ENCODE measurements at places on chromosomes 1 and 21.

- DNase-seq = no peak
Measured at GRCh38 chr21:26032263-26032662, 138.3 kb downstream of the APP start.

- no peak for DNase-seq
Measured at GRCh38 chr1:220843481-220844011, 35.7 kb upstream of the HLX start.

GRCh38 chr21:41479686-41480085 lies 28.3 kb downstream of the TMPRSS2 start:
- no peak for DNase-seq

DNA sequence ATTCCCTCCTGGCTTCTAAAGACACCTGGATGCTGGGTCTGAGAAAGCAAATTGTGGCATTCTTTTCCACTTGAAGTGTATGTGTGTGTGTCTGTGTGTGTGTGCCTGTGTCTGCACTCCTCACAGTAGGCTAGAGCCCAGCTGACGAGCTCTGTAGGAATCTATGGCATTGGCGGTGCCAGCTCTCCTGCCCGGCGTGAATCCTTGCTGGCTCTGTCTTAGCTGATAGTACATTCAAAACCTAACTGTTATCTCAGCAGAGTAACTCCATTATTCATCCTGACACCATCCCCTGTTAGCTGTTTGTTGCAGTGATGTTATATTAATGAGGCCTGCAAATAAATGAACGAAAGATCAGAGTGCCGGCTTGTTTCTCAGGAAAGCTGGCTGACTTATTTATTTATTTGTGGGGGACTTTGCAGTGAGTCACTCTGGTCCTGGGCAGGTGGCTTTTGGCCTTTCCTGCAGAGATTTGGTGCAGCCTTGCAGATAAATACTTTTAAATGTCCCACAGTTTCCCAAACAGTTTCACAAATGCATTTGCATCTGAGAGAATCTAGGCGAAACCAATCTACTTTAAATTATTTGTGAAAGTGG lies 160.6 kb upstream of the CD34 start:
- DNase-seq = no peak

DNA sequence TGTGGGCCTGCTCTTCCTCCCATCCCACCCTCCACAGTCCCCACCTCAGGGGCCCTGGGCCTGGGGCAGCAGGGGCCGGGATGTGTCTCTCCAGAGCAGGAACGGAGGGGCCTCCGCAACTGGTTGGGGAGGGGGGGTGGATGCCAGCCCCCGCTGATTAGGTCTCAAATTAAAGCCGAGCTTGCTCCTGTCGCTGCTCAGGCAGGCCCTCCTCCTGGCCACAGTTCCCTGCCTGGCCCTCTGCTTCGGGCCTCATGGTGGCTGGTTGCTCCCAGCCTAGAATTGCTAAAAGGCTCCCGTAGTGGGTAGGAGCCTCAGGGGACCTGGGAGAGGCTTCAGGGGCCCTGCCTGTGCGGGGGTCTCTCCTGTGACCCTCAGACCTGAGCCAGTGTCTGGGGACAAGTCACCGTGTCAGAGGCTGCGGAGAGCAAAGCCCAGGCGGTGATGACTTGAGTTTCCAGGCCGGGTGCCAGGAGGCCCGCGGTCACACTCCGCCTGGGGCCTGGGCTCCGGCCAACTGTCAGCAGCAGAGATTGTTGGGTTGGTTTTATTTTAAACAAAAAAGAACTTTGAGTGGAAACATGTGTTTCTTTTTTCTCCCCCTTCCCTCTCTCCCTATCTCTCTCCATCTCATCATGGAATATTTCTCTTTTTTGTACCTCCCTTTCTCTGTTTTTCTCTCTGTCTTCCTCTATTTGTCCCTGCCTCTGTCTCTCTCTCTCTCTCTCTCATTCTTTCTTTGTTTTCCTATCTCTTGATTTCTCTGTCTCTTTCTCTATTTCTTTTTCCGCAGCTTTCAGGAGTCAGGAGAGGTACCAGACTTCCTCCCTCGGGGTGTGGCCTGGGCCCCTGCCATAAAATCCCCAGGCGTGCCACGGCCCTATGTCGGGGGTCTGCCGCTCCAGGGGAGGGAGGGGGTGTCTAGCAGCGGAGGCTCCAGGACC lies 20.0 kb upstream of the EPHA2 start:
- DNase-seq = peak; percentile 54

DNA sequence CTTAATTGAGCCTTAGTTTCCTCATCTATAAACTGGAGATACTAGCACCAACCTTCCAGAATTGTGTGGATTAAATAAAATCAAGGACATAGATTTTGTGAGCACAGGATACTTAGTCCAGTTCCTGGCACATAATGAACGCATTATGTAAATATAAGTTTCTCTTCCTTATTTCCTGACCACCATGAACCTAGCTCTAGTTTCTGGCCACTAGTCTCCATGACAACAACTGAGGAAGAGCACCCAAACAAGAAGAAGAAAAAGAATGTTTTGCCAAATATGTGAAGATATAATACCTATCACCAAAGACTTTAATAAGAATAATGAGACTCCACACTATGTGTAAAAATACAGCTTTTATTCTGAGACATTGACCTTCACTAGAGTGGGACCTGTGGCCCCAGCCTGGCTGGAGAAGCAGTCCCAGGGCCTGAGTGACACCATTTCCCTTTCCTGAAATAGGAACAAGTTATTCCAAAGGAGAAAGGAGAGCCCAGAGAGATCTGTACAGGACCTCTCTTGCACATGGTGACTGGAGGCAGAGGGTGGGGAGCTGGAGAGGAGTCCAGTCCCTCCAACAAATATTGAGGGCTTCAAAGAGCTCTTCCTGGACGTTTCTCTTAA lies 940 bp upstream of the USF1 start:
- DNase-seq = peak; percentile 91

DNA sequence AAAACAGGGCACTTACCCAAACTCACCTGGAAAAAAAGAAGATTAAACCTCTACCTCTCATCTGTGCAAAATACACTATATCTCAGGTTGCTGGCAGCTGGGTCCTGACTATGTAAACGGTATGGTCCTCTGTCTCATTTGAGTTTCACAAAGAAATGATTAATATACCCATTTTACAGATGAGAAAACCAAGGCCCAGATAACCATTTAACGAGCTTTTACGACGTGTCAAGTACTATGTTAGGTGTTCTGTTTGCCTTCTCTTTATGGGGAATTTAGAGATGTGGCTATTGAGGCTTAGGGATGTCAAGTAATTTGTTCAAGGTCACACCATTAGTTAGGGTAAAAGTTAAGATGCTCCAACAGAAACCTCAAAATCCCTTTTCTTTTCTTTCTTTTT lies 140.4 kb upstream of the USP24 start:
- DNase-seq = no peak

GRCh38 chr1:87712261-87713010 lies 383.8 kb downstream of the LMO4 start:
- DNase-seq = no peak

GRCh38 chr1:63601061-63601460 lies 7.8 kb downstream of the PGM1 start:
- no peak for DNase-seq

- no peak for DNase-seq
Measured at GRCh38 chr1:81548918-81549587, 251.7 kb upstream of the ADGRL2 start.

DNA sequence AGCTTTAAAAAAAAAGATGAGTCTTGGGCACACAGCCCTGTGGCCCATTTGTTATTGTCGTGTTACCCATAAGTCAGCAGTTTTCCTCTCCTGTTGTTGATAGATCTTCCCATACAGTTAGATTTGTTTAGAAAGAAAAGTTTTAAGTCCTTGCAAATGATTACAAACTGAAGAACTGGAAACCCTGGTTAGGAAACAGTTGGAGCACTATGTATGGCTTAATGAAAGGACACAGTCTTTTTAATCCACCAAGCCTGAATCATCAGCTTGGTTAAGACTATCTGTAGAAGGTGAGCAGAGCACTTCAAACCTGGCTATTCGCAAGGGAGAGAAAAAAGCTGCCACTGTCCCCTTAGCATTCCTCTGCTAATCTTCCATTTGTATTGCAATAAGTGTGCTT lies 241.0 kb downstream of the DISC1 start:
- DNase-seq = no peak

- peak; percentile 90 for DNase-seq
Measured at GRCh38 chr1:115977499-115978258, 1.4 kb downstream of the SLC22A15 start.

- DNase-seq = no peak
Measured at GRCh38 chr21:30102871-30103270, 63.7 kb downstream of the CLDN17 start.

- no peak for DNase-seq
Measured at GRCh38 chr1:170604065-170604464, 59.9 kb upstream of the PRRX1 start.

GRCh38 chr1:34155860-34156259 lies 9.2 kb downstream of the CSMD2 start:
- DNase-seq = no peak

GRCh38 chr1:78676347-78676982 lies 26.8 kb downstream of the IFI44 start:
- peak; percentile 88 for DNase-seq

DNA sequence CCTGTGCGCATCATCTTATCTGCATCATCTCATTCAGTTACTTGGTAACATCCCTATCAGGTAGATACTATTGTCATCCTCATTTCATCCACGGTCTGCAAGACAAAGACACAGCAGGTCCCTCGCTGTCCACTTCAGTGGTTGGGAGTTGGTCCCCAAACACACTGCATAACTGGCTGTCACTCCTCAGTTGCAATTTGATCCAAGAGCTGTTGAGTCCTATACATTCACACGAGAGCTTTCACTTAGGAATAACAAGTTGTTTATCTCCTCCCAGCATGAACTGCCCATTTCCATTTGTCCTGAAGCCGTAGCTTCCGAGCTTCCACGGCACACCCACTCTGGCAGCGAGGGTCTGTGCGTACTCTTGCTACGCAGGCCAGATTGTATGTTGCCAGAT lies 472.0 kb downstream of the CAMTA1 start:
- DNase-seq = no peak

GRCh38 chr21:42579456-42580075 lies 65.9 kb downstream of the SLC37A1 start:
- no peak for DNase-seq

Data from suppressor macrophage (primary cell).